Left renal cortex interstitium (tissue), 4 donors: ENCODE measurements at places on chromosomes 11 and 22. TPM values are rescaled to one million over a fixed set of nuclear protein-coding genes. Genes with fewer than 3 reads are reported as not detected.

The TSSK2 gene
- polyA plus RNA-seq, result not detected

The NPAT gene
- polyA plus RNA-seq, result 19.1 TPM

The CEP126 gene
- polyA plus RNA-seq, result 5.6 TPM

The LRP4 gene
- 23.6 TPM for polyA plus RNA-seq

The ART5 gene
- 4.3 TPM for polyA plus RNA-seq

The CRYAB gene
- polyA plus RNA-seq, result 55.3 TPM

The GNG3 gene
- polyA plus RNA-seq, result 3.8 TPM

The MYBPC3 gene
- not detected for polyA plus RNA-seq

The LRRC10B gene
- polyA plus RNA-seq, result 3.2 TPM

The TREH gene
- polyA plus RNA-seq, result 0.78 TPM

The TRIM77 gene
- not detected for polyA plus RNA-seq

The SYT12 gene
- 0.27 TPM for polyA plus RNA-seq

The VSTM5 gene
- polyA plus RNA-seq, result 2.1 TPM

The ST13 gene
- 579 TPM for polyA plus RNA-seq

The MMP10 gene
- not detected for polyA plus RNA-seq

The MS4A4E gene
- polyA plus RNA-seq, result 1.0 TPM

The DCHS1 gene
- polyA plus RNA-seq, result 29.8 TPM

The TRIM51 gene
- polyA plus RNA-seq, result not detected

The MMP1 gene
- 0.30 TPM for polyA plus RNA-seq

The THYN1 gene
- 68.7 TPM for polyA plus RNA-seq

The MPZL2 gene
- 22.0 TPM for polyA plus RNA-seq

The KRTAP5-9 gene
- 0.34 TPM for polyA plus RNA-seq

The PRR33 gene
- 0.11 TPM for polyA plus RNA-seq

The XKR3 gene
- polyA plus RNA-seq, result not detected

The BRSK2 gene
- 0.81 TPM for polyA plus RNA-seq

The VWA5A gene
- 12.4 TPM for polyA plus RNA-seq

The PLAAT5 gene
- polyA plus RNA-seq, result 0.41 TPM

The CTSF gene
- 102 TPM for polyA plus RNA-seq

The ADM2 gene
- 8.6 TPM for polyA plus RNA-seq

The ZNF408 gene
- 7.6 TPM for polyA plus RNA-seq

The TPBGL gene
- polyA plus RNA-seq, result 0.13 TPM

The MS4A6A gene
- polyA plus RNA-seq, result 10.8 TPM

The BRMS1 gene
- 30.8 TPM for polyA plus RNA-seq

The PITPNB gene
- polyA plus RNA-seq, result 54.2 TPM

The PPP2R5B gene
- 15.4 TPM for polyA plus RNA-seq

The OSBP2 gene
- polyA plus RNA-seq, result 4.7 TPM

The SPTBN2 gene
- polyA plus RNA-seq, result 56.0 TPM

The SPA17 gene
- 21.6 TPM for polyA plus RNA-seq

The SPDYC gene
- 0.16 TPM for polyA plus RNA-seq

The TMEM132A gene
- polyA plus RNA-seq, result 92.2 TPM

The FXYD6 gene
- polyA plus RNA-seq, result 150 TPM

The SMC1B gene
- 0.17 TPM for polyA plus RNA-seq

The UQCC3 gene
- polyA plus RNA-seq, result 13.9 TPM

The NNMT gene
- 1.7 TPM for polyA plus RNA-seq

The MAP6 gene
- polyA plus RNA-seq, result 7.9 TPM

The TEX12 gene
- polyA plus RNA-seq, result 0.25 TPM

The SLC7A4 gene
- 0.99 TPM for polyA plus RNA-seq

The GRK3 gene
- polyA plus RNA-seq, result 10.5 TPM

The OTOG gene
- polyA plus RNA-seq, result 0.30 TPM

The OOSP1 gene
- 0.31 TPM for polyA plus RNA-seq

The C11orf16 gene
- polyA plus RNA-seq, result 0.87 TPM

The CRY2 gene
- 34.1 TPM for polyA plus RNA-seq

The FDXACB1 gene
- 5.5 TPM for polyA plus RNA-seq

The EFCAB6 gene
- polyA plus RNA-seq, result 5.5 TPM

The OR10G4 gene
- polyA plus RNA-seq, result not detected

The FAM83F gene
- polyA plus RNA-seq, result 3.0 TPM

The PHF21B gene
- polyA plus RNA-seq, result 8.4 TPM

The PGA3 gene
- 0.43 TPM for polyA plus RNA-seq
